ENCODE measurements at places on chromosomes 2 and 18. TPM values are rescaled to one million over a fixed set of nuclear protein-coding genes. Genes with fewer than 3 reads are reported as not detected.

Gene ZNF396
- total RNA-seq: 0.25 TPM

GRCh38 chr2:189880832-189881492 is 96.7 kb downstream of the PMS1 start:
- no peak for DNase-seq

- DNase-seq: no peak
Measured at GRCh38 chr2:85787282-85787980, 33.6 kb downstream of the ATOH8 start.

GRCh38 chr2:68385220-68385906 is 20.3 kb downstream of the PLEK start:
- DNase-seq: no peak

DNA sequence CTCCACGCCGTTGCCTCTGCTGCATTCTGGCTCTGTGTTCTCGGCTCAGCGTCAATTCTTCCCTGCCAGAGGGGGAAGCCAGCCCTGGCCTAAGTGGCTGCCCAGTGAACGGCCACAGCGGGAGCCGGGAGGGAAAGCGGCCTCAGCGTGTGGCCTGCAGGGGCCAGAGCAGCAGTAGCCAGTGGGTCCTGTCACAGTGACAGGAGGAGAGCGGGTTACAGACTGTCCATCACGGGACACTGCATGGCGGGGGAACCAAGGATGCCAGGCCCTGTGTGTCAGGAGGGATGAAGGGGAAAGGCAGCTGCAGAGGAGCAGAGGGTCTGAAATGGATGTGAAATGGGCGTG is 39.7 kb downstream of the PDIA6 start:
- no peak for DNase-seq

DNA sequence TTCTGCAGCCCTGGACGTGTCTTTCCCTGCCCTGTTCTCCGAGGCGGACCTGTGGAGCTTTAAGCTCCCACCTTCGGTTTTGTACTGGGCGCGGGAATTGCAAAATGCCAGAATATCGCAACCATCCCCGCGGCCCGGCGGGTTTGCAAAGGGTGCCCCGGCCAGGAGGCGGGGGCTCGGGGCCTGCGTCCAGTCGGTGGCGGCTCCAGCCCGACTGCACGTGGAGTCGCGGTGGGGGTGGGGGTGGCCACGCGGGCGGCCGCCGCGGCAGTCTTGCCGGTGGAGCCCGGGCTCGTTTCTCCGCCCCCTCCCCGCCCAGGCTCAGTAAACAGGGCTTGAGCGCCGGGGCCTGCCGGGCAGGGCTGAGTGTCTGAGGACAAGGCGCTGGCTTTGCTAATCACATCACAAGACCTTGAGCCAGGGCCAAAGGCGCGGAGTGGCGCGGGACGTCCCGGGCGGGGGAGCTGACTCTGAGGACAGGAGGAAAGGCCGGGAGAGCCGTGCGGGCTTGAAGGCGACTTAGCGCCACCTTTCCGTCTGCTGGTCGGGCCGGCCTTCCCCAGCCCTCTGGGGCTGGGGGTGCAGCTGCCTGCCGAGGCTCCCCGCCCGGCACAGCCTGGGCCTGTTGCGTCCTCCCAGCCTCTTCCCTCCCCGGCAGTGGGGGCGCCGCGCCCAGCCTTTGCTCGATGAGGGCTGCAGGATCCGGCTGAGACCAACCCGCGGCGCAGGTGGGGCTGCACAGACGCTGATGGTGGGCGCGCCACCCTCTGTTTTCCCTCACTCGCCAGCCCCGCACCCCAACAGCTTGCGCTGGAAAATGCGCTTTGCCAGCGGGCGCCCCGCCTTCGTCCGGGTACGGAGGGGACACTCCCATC is 786 bp upstream of the ZFP36L2 start:
- DNase-seq: peak; percentile 61

DNA sequence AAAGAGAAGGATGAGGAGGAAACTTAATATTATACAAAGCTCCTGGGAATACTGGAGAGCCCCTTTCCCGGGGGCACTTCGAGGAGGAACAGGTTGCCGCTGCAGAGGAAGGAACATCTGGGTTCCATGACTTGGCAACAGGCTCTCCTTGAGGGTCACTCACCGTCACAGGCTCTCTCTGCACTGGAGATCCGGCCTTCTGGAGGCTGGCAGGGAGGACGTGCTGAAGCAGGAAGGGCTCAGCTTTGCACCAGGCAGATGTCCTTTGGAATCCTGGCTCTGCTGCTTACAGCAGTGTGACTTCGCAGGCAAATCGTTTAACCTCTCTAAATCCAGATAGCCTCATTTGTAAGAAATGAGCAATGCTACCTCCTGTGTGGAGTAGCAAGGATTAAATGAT is 2.9 kb upstream of the DPYSL5 start:
- no peak for DNase-seq

Gene ICOS
- 76.2 TPM for total RNA-seq

Measured in activated T-helper 2 cell treated with anti-CD3 and anti-CD28 coated beads, Interferon-gamma antibody, Interleukin-2, Interleukin-4, amounts not matched to agents 10 μg/mL and 5 μg/mL and 100 μg/mL, durations not matched to agents 14 hours and 24 hours and 36 hours (primary cell).